ENCODE measurements at places on chromosomes 12 and 14.

- DNase-seq = peak; percentile 89
Observed at GRCh38 chr14:71725922-71726579, 206.2 kb upstream of the RGS6 start.

GRCh38 chr12:24750263-24750662, 198.6 kb downstream of the BCAT1 start:
- no peak for DNase-seq

DNA sequence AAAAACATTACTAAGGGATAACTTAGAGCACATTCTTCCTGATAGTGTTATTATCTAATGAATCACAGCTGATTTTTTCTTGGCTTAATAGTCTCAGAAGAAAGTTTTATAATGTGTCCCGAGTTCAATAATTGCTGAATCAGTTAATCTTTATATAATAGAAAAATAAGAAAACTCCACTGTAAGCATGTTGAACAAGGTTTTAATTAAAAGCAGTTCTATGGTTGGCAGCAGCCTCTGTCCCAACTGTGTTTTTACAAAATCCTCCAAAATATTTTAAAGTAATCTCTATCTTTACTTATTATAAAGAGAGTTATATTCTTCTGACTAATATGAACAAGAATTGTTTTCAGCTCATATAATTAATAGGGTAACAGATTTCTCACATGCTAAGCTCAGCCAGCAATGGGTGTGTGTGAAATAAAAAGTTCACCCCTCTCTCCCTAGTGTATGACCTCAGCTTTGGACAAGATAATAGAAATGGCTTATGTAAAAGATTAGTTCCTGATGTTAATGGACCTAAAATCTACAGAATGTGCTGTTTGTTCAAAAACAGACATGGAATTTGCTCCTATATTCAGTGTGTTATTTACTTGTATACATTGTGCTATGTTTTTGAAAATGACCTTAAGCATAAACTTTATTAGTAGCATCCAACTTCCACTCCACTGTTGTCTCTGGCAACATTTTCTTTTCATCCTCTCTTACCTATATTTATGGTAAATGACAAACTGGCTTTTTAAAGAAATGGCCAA, 67.1 kb upstream of the DCN start:
- peak; percentile 90 for DNase-seq

- DNase-seq = no peak
Observed at GRCh38 chr12:64125913-64126312, 96.2 kb downstream of the KICS2 start.

DNA sequence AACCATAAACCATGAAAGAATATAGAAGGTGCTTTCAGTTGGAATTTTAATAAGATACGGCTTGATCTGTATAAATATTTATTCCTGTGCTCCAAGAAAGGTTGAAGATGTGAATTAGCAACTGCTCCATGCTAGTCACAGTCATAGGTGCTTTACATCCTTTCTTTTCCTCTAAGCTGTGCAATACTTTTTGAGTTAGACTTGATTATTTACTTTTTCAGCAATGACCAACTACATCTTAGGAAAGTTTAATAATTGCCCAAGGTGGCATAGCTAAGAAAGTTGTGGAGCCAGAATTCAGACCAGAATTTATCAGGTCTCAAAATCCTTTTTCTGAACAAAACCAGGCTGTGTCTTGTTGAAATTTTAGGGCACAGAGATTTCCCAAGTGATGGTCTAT, 13.7 kb downstream of the TRHDE start:
- DNase-seq = no peak

DNA sequence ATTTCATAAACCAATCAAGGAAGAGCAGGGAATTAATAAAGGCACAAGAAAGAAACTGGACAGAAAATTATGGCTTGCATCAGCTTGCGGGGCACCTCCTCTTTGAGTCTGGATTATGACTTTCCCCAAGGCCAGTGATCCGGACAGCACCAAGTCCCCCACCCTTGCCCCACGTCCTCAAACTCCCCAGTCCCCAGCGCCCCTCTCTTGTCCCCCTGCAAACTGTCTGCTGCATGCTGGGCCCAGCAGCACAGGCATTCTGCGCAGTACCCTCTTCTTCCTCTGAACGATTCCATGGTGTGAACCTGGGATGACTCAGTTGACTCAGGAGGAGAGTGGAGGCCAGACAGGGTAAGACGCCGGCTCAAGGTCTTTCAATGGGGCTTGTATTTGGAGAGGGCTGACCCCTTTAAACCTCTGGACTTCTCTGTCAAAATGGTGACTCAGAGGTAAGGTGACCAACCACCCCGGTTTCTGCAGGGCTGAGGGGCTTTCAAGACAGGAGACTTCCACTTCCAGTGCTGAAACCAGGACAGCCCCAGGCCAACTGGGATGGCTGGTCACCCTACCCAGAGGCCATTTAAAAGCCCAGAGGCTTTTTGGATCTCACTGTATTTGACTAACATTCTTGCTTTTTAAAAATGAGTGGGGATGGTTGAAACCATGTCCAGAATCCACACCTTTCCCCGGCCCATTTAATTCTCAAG, 13.5 kb downstream of the C14orf132 start:
- no peak for DNase-seq

DNA sequence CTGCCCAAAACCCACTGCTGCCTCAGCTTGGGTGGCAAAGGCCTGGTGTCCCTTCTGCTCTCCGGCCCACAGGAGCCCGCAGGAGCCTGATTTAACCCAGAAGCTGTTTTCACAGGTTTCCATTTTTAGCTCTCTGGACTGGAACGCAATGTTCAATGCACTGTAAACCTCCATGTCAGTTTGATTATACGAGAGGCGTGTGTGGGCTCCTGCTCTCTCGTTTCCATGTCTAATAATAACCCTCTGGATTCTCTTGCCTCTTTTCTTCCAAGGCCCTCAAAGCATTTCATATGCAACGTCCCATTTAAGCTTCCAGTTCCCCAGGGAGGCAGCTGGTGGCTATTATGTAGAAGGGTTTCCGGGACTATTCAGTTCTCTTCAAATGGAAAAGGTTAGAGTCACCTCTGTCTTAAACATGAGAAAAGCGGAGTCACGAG, 161.1 kb downstream of the SUDS3 start:
- no peak for DNase-seq

Data from AG10803 (cell line).